Neuronal stem cell (in vitro differentiated cells): ENCODE measurements at places on chromosomes 4 and X.

GRCh38 chr4:34709564-34709963 lies 1534.8 kb downstream of the ARAP2 start:
- no peak for DNase-seq

- DNase-seq: no peak
Measured at GRCh38 chr4:108965016-108965415, 202.2 kb upstream of the ETNPPL start.

DNA sequence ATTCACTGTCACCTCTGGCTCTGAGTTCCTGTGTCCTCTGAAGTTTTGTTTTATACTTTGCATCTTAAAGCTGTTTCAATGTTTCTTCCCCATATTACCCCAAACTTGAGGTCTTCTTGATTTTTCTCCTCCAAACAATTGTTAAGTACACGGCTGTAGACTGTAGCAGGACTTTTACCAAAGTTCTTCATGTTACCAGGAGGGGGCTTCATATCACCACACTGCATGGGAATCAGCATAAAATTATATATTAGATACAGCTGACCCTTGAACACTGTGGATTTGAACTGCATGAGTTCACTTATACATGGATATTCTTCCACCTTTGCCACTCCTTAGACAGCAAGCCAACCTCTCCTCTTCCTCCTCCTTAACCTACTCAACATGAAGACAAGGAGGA lies 56.6 kb downstream of the SPATA18 start:
- no peak for DNase-seq

- peak; percentile 24 for DNase-seq
Measured at GRCh38 chr4:148782284-148782683, 340.1 kb upstream of the NR3C2 start.

GRCh38 chr4:5660185-5660584 lies 48.2 kb downstream of the EVC2 start:
- DNase-seq: no peak

GRCh38 chr4:139651282-139652194 lies 14.1 kb upstream of the MGST2 start:
- peak; percentile 85 for DNase-seq

DNA sequence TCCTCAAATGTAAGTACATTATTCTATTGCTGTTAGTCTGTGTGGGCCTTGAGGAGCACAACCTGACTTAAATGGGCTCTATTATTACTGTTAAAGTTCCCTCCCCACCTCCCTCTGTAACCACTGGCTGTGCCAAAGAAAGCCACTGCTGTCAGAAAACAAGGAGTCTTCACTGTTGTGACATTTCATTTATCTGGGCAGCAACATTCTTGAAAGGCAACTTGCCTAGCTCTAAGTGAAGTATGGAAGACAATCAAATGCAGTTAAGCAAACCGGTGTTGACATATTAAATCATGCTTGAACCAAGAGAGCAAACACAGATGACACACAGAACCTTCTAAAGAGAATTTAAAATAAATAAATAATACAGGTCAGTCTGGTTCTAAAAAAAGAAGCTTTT lies 81.0 kb downstream of the EPHA5 start:
- peak; percentile 27 for DNase-seq

GRCh38 chr4:90246816-90247215 lies 119.6 kb downstream of the CCSER1 start:
- no peak for DNase-seq

- no peak for DNase-seq
Measured at GRCh38 chr4:155807021-155807420, 48.2 kb downstream of the GUCY1B1 start.

DNA sequence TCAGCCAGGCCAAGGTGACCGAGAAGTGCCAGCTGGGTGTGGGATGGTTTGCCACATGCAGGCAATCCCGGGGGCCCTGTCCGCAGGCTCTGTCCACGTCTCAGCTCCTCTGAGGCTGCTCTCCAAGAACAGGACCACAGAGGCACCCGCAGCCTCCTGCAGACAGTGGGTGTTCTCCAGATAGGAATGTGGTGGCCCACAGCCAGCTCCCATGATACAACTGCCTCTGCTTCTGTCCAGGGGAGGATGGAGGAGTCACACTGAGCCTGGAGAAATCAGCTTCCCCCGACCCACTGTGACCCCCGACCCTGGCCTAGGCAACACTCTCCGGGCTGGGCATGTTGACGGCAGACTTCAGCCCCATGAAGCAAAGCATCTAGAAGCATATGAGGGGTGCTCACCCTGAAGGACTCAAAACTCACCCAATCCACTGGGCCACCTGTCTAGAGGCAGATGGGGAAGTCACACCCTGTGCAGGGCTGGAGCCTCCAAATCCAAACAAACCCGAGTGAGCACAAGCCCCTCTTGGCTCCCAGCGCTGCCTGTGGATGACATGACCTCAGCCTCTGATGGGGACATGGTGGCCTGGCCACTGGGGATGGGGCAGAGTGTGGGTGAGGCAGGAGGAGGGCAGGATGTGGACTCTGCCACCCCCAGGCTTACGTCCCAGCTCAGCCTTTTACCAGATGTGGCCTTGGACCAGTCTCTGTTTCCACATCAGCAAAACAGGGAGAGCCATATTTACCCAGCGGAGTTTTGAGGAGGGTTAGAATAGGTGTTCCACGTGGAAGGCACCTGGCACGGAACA lies 102.3 kb downstream of the PSAPL1 start:
- DNase-seq: no peak

- DNase-seq: no peak
Measured at GRCh38 chr4:8553216-8553615, 27.0 kb upstream of the GPR78 start.

DNA sequence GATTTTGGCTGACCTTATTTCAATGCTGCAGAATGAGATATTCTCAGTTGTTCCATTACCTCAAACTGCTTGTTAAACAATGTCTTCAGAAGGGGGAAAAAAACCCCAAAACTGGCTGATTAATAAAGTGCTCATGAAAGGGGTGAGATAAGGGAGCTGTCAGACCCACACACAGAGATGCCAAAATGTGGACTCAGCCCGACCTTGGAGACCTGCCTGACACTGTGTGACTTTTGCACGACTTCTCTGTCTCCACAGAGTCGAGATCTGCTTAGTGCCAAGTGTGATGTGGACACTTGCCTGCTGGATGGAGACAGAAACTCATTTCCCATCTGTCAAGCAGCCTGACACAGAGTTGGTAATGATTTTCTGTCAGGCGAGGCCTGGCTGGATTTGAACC lies 31.5 kb downstream of the REELD1 start:
- no peak for DNase-seq

DNA sequence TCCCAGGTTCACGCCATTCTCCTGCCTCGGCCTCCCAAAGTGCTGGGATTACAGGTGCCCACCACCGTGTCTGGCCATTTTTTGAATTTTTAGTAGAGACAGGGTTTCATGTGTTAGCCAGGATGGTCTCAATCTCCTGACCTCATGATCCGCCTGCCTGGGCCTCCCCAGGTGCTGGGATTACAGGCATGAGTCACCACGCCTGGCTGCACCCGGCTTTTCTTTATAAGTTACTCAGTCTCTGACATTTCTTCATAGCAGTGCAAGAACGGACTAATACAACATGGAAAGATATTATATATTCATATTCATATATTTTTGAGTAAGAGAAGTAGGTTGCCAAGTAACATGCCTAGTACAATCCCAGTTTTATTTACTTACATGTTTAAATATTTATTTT lies 22.9 kb downstream of the SHROOM3 start:
- DNase-seq: no peak

DNA sequence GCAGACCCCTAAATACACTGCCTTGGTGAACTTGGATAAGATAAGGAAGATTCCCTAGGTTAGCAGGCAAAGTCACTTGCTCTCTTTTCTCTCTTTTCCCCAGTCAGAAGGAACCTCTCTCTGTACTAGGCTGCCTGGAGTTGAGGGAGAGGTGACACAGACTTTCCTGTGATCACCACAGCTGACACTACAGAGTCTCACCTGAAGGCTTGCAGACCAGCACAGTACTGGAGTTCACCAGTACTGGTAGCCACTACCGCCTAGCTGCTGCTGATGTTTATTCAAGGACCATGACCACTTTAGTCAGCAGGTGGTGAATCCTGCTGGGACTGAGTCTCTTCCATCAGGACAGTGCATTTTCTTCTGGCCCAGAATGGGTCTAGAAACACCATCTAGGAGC lies 63.3 kb downstream of the PTPN13 start:
- DNase-seq: no peak

DNA sequence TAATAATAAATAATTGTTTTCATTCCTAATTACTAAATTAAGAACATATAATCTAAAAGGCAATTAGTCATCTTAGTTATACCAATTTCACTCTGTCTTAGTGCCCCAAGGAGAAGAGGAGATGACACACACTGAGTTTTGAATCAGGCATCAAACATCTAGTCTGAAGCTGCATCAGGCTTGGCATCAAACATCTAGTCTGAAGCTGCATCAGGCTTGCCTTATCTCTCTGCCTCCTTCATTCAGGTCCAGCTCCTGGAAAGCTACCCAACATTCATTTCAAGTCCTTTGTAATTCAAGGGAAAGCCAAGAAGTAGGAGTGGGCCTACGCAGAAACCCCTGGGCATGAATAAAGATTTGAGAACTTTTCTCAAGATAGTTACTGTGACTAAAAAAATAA lies 62.2 kb downstream of the SH3RF1 start:
- DNase-seq: no peak

GRCh38 chrX:53319614-53320542 lies 38.5 kb upstream of the IQSEC2 start:
- no peak for DNase-seq

- DNase-seq: peak; percentile 90
Measured at GRCh38 chr4:38752941-38753806, 29.6 kb downstream of the TLR10 start.

- DNase-seq: peak; percentile 5
Measured at GRCh38 chr4:179709961-179710624, 2267.9 kb upstream of the AGA start.

GRCh38 chr4:472881-473569 lies 25.9 kb downstream of the ZNF721 start:
- no peak for DNase-seq

DNA sequence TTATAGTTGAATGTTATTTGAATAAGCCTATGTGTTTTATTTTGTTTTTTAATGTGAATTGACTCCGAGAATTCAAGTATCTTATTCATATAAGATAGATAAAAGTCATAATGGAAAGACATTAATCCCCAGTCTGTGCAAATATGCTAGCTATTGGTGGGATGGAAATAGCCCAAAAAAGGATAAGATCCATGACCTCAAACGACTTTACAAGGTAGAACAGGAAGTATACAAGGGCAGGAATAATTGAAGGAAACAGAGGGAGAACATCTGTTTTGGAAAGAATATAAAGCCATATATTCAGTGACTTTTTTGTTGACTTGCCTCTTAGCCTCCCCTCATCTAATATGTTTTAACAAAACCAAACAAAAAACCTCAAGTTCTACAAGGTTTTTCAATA lies 9.0 kb downstream of the ABCE1 start:
- DNase-seq: no peak

GRCh38 chrX:54248309-54248708 lies 65.3 kb upstream of the FAM120C start:
- no peak for DNase-seq

- DNase-seq: no peak
Measured at GRCh38 chrX:121876305-121876704, 828.9 kb downstream of the GLUD2 start.

- no peak for DNase-seq
Measured at GRCh38 chr4:38177035-38177546, 216.9 kb downstream of the PTTG2 start.
